Stimulated activated CD4-positive, alpha-beta T cell treated with anti-CD3 and anti-CD28 coated beads, TNF-alpha, amount 100 ng/mL, for 1 hour (primary cell): ENCODE measurements at places on chromosomes 3 and 15.

GRCh38 chr3:100076731-100077529, 37.4 kb downstream of the FILIP1L start:
- no peak for DNase-seq

DNA sequence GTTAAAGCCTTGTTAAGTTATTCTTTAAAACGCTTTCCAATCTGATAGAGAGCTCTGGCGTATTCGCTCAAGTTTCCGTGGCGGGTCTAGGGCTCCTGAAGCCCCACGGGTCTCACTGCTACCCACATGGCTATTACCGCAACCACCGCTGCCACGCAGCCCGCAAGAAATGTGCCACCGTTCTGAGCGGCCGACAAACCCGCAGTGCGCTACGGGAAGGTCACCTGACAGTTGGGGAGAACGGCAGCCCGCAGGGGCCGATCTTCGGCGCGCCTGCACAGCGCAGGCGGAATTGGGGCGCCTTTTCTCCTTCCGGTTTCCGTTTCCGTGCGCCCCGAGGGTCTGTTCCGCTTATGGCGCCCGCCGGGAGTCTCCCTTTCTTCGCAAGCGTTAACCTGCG, 76.6 kb upstream of the SNRPN start:
- no peak for DNase-seq

- no peak for DNase-seq
These were observed 90.5 kb upstream of the IL12A start for GRCh38 chr3:159898147-159898546.

- no peak for DNase-seq
These were observed 55.4 kb downstream of the EOMES start for GRCh38 chr3:27666708-27667107.

DNA sequence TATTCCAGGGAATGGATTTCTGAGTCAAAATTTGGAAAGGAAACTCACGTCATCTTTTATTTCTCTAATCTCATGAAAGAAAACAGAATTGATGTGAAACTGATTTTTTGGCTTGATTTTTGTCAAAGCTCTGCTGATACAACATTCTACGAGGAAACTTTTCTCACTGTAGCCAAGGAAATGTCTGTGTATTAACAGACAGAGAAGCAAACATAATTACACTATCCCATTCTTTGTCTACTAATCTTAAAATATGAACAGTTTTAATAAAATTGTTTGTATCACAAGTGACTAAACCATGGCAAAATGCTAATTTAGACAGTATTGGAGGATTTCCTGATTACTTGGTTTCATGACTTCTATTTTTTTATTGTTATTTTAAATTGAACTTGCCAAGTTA, 1437.0 kb downstream of the OTOL1 start:
- DNase-seq, result no peak

- no peak for DNase-seq
These were observed 44.9 kb upstream of the KBTBD12 start for GRCh38 chr3:127870156-127870555.

DNA sequence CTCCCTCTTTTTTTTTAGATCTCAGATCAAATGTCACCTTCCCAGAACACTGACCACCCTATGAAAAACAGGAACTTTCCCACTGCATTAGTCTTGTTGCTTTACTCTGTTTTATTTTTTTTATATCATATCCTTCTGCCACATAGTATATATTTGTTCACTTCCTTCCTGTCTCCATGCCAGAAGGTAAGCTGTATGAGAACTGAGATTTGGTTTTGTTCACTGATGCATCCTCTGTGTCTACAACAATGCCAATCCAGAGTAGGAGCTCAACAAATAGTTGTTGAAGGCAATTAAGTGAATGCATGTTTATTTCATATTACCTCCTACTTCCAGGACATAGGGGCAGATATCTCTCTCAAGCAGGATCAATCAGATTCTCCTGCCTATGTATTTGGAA, 114.4 kb downstream of the TPRG1 start:
- DNase-seq, result no peak

DNA sequence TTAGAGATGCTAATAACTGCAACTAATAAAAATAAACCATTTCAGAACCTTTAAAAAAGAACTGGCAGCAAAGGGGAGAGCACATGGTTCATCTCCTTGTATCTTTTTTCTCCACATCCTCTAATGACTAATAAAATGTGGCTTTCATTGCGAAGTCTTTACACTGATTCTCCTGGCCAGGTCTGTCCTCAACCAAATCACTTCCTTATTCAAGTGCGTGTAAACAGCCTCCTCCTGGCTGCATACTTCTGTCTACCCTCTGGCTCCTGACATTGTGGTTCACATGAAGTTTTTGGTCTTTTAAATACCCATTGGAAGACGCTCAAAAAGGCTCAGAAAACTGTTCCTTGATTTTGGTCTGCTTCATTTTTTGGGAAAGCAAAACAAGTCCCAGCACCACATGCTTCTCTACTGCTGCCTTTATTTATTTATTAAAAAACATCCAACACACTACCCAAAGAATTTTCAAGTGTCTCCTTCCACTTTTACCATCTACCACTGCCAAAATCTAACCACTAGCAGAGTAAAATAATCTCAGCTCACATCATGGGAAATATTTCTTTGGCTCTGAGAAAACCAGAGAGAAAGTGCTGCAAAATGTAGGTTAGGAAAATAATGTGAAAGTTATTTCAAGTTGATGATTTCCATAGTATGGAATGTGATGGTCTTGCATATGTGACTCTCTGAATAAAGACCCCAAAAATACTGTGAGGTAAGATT, 85.1 kb downstream of the EFL1 start:
- no peak for DNase-seq

GRCh38 chr3:178500631-178501030, 35.6 kb upstream of the KCNMB2 start:
- no peak for DNase-seq

DNA sequence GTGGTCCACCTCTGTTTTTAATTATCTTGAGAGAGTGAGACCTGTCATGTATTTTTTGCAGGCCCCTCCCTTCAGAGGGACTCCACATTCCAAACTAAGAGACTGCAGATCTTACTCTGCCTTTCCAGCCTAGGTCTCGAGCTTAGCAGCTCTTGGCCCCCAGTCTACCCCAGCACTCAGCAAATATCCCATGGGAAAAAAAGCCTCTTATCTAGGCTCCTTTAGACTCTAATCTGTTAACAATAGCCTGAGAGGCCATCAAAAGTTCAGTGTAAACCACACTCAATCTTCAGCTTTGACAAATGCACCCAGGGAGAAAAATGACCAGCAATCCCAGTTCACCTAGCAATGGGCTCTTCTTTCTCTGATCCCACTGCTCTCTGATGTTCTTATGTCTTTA, 8.6 kb upstream of the BLM start:
- DNase-seq, result no peak

GRCh38 chr3:184769382-184770170, 42.4 kb upstream of the VPS8 start:
- DNase-seq, result no peak

GRCh38 chr3:16506884-16507577, 6.5 kb downstream of the RFTN1 start:
- DNase-seq, result no peak

DNA sequence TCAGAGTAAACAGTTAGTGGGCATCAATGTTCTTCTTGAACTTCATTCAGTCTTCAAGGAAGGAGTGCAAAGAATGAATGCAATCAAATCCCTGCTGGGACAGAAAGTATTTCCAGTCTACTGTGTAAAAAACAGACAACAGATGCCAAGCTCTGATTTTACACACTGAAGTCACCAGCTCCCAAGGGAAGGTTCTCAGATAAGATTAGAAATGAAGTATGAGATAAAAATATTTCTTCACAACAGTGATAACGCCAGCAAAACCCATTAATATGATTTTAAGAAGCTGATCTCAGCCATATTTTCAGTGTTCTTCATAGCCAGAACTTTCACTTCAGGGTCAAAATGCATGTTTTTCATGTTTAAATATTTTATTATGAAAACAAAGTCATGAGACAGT, 265.6 kb downstream of the CTNNB1 start:
- DNase-seq, result no peak

GRCh38 chr15:66169023-66169422, 84.5 kb downstream of the MEGF11 start:
- DNase-seq, result no peak

DNA sequence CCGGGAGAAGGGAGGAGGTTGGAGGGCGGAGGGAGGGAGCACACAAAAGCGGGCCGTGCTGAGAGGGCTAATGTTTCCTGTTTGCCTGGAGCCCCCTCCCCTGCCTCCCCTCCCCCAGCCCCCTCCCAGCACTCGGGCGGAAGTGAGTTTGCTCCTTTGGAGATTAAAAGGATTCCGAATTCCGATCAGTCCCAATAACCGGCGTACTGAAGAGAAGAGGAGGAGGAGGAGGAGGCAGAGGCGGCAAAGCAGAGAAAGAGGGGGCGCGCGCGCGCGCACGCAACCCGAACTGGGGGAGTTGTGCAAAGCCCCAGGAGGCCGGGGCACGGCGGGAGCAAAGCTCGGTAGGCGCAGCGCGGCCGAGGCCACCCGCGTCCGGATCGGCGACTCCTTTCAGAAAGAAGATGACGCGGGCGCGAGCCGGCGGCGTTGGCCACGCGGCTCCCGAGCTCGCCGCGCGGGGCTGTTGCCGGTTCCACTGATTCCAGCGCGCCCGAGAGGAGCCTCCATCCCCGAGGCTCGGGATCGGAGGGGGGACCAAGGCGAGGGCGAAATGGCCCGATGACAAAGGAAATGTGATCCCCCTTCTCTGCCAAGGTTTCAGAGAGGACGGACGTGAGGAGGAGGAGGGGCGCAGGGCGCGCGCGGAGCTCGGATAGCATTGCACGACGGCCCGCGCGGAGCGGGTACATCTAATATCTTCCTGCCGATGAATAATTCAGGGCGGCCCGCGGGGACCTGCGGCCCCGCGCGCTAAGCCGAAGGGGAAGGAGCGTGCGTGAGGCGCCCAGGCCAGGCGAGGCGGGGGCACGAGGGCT, 1.1 kb upstream of the TRIM71 start:
- no peak for DNase-seq

- no peak for DNase-seq
These were observed 240.5 kb upstream of the CFAP20DC start for GRCh38 chr3:59290358-59290757.

- no peak for DNase-seq
These were observed 72.4 kb downstream of the SENP2 start for GRCh38 chr3:185658504-185658912.

GRCh38 chr15:48965972-48966371, 2.3 kb upstream of the SHC4 start:
- DNase-seq, result no peak

DNA sequence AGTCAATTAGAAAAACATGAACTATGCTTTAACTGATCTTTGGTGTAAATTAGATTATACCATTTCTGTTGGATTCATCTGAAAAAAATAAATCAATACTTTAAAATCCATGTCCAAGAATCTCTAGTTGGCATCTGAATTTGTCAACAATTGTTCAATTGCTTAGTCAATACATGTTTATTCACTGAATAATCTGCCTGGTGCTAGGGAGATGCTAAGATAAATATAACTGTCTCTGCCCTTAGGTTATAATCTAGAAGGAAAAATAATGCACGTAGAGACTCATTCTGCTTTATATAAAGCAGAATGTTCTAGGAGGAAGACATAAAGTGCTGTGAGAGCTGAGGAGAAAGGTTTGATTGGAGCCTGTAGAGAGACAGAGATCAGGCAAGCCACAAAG, 537.2 kb upstream of the IL12A start:
- DNase-seq, result no peak

- DNase-seq, result no peak
These were observed 167.0 kb downstream of the FMN1 start for GRCh38 chr15:33027306-33028035.

- DNase-seq, result no peak
These were observed 36.6 kb downstream of the ATP6V1A start for GRCh38 chr3:113783463-113783862.

DNA sequence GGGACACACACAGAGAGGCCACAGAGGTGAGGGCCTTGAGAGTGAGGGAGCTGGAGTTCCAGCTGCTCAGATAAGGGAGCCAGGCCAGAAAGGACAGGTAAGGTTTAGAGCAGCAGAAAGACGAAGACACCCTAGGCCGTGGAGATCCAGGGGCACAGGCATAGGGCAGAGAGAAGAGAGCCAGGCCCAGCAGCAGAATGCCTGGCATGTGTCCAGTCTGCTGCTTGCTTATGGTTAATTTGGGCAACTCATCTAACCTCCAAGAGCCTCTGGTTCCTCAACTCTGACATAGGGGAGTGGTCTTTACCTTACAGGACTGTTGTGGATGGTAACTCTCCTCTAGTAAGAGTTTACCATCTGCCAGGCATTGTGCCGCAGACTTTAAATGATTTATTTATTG, 35.9 kb downstream of the STARD5 start:
- no peak for DNase-seq

DNA sequence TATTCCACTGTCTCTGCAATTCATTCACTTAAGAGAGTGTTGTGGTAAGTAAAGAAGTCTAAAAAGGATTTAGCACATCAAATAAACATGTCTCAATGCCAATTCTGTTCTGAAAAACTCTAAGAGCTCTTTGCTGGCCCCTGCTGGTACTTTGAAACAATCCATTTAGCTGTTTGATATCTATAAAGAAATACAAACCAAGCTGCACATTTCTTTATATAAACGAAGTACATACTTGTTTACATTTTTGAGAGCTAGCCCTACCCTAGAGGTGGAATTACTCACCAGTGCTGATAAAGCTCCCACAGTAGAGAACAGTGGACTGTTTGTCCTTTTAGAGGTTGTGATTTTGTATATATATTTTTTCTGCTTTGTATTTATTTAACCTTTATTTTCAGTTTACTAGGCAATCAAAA, 75.5 kb downstream of the NEDD4 start:
- no peak for DNase-seq

DNA sequence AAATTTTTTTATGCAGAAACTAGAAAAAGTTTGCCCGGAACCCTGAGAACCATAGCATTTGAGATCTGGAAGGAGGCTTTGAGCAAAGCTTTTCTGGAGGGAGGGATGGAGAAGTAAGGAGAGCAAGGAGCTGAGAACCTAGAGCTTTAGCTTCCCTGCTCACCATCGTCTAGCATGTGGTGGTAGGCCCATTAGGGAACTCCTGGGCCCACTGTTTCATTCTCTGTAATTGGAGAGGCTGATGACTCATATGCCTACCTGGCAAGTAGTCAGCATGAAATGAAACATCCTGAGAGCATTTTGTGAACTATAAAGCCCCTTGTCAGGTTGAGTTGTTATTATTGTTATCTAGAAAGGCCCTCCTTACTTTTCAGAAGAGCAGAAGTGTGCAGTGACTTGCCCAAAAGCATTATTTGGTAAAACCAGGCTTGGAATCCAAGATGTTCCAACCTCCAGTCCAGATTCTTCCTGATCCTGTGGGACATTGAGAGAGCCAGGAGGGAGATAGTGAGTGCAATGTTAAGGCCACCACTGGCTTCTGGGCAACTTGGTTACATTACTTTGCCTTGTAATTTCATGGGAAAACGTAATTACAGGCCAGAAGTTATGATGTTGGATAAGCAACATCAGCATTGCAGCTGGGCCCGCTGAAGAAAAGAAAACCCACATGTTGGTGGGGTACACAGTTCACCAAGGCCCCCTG, 104.5 kb upstream of the BFSP2 start:
- no peak for DNase-seq
